ENCODE measurements at places on chromosomes 3 and 15.

GRCh38 chr15:52523647-52524046, 5.0 kb downstream of the MYO5A start:
- DNase-seq, result no peak

DNA sequence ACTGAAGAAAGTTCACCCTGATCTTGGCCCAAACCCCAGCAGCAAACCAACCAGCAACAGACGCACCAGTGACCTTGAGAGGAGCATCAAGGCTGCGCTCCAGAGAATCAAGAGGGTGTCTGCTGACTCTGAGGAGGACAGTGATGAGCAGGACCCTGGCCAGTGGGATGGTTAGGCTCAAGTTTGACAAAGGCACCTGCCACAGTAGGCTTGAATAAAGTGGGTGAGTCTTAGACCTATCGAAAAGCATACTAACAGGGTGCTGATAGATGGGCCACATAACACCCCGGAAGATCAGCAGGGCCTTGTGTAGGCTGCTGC, 23.9 kb downstream of the WHAMM start:
- DNase-seq, result no peak

DNA sequence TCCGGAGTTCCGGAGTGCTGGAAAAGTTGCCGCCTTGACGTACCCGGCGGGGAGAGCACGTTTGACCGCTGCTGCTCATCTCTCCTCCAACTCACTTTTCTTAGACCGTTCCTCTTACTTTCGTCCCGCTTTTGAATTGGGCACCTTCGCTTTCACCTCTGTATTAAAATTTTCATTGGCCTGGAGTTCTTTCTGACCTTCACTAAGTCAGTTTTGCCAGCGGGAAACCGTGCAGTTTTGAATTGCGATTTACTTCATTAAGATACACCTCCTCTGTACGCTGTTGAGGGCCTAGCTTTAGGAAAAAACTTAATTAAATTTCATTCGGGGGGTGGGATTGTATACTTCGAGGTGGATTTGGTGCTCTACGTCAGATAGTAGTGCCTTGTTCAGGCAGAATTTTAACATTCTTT, 1.3 kb downstream of the GMPS start:
- DNase-seq, result no peak

DNA sequence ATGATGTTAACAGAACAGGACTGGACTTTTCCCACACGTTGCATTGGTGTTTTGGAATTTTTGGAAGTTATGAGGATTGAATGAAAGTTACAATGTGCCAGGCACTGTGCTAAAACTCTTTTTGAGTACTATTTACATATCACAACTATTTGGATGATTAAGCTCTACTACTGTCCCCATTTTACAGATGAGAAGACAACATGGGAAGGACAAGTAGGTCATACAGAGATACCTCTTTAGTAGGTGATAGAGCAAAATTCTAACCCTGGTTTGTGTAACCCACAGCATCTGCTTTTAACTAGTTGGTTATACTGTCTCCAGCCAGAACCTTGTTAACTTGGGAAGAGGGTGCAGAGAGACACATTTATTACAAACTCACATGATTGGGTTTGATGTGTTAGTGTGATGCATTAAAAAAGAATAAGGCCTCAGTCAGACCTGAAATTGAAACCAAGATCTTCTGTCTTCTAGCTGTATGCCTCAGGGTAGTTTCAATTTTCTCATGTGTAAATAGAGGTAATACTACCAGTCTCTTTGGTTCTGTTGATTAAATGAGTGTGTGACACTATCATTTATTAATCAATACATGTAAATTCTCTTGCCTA, 1.4 kb downstream of the NDUFB4 start:
- DNase-seq, result no peak

DNA sequence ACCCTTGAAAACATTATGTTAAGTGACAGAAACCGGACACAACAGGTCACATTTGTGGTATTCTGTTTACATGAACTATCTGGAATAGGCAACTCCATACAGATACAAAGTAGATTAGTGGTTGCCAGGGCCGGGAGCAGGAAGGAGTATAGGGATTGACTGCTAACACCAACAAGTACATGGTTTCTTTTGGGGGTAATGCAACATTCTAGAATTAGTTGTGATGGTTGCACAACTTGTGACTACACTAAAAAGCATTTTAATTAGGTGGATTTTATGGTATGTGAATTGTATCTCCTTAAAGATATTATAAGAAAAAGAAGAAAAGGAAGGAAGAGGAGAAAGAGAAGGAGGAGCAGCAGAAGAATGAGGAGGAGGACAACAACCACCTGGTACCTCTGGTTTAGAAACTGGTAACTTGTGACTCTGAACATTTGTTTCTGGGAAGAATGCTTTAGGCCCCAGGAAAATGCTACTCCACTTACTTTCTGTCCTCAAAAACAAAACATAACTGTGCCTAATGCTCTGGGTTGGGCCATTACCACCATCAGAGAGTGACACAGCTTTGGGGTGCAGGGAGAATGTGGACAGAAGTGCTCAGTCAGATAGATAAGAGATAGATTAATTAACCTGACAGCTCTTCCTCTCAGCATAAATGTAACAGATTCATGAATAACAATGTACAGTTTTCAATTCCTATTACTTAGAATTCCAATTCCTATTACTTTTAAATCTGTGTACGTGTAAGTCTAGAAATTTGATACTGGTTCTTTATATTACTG, 20.3 kb downstream of the SETMAR start:
- no peak for DNase-seq

GRCh38 chr3:127159543-127159942, 33.4 kb upstream of the PRR23E start:
- DNase-seq, result no peak

DNA sequence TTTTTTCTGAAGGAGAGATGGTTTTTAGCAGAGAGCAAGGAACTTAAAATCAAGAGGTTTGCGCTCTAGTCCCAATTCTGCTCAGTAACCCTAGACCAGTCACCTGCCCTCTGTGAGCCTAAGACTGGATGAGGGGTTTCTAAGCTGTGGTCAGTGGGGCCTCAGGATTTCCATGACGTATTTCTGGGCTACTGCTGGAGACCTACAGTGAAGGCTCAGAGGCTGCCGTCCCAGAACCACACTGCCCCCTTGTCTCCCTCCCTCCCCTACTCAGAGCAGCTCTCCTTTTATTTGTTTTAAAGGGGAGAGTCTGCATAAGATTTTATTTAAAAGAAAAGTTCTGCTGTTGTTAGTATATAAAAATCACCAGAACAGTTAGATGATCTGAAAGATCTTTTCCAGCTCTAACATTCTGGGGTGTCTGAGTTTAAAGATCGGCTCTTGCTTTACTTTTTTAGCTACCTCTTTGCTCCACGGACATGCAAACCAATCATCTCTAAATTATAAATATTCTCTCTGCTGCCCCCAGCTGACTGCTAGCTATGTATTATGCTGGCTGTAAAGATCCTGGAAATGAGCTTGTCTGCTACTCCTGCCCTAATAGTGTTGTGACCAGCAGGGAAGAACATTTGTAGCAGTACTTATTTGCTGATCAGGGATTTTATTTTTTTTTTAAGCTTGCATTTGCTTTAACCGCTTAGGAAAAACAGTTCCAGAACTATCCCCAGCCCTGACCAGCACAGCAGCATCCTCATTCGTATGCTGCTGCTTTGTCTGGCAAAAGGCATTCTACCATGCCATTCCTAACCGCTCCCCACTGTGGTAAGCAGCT, 28.6 kb upstream of the NDUFB4 start:
- no peak for DNase-seq

- DNase-seq, result no peak
Observed at GRCh38 chr3:45440131-45440530, 51.8 kb downstream of the LARS2 start.

DNA sequence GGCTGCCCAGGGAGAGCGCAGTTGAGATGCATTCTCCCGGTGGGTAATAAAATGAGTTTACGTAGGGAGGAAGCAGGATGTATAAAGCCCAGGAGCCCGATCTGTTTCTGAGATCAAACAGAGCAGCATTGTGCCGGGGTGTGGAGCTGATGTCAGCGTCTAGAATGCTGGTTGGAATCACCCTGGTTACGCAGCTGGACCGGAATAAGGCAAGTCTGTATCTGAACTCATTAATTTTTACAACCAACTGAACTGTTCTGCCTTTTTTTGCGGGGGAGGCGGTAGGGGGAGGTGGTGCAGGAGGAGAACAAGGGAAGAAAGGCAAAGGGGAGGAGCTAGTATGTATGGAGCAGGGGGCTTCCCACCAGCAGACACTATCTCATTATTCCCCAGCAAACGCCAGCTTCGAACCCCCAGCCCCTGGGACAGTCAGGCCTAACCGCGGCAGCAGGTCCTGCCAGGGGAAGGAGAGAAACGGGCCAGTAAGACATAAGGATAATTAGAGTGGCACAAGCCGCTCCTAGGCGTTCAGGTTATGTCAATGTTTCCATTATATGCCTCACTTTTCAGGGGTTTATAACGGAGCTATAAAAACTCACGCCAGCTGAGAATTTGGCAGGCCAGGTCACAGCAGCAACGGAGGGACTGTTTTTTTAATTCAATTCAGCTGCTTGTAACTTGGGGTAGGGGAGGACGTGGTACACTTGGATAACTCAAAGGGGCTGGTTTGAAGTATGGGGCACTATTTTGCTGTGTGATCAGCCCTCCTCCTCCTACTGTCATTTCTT, 175.3 kb upstream of the HES1 start:
- DNase-seq, result peak; percentile 52

GRCh38 chr3:181753391-181753790, 41.7 kb downstream of the SOX2 start:
- DNase-seq, result no peak

DNA sequence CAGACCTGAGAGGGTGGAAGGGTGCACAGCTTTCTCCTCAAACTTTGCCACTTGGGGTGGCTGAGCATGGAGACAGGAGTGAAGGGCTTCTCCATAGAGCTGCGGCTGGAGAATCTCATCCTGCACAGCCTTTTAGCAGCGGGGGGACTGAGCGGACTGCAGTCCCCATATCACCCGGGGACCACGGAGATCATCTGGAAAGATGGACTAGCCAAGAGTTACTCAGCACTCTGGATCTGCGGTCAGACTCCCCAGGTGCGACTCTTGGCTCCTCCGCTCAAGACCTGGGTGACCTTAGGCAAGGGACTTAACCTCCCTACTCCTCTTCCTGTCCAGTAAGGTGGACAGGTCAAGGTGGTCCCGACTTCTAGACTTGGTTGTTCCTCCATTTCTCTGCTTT, 125.8 kb upstream of the MEF2A start:
- DNase-seq, result no peak

DNA sequence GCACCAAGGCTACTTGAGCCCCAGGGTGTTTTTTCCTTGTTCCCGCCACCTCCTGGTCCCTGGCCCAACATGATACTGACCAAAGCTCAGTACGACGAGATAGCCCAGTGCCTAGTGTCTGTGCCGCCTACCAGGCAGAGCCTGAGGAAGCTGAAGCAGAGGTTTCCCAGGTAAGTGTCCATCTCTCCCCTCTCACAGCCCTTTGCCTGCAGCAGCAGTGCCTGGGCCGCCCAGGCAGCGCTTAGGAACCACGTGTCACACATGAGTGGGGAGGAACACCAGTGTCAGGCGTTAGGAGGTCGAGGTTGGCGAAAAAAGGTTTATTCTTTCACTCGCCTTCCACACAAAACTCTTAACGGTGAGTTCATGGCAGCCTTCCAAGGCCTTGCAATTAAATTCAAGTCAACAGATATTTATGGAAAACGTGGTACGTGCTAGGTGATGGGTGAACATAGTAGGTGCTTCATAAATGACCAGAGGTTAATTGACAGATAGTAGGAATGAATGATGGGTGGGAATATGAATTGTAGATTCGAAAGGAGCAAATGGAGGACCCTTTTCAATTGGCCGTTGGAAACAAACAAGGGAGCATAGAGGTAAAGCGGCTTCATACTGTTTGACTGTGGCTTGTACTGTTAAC, 486 bp downstream of the CDIN1 start:
- DNase-seq, result no peak

GRCh38 chr3:143105170-143105569, 14.4 kb upstream of the CHST2 start:
- no peak for DNase-seq

- DNase-seq, result no peak
Observed at GRCh38 chr3:171890398-171890797, 47.2 kb downstream of the TMEM212 start.

- peak; percentile 56 for DNase-seq
Observed at GRCh38 chr3:50268703-50269451, at the start of gene SEMA3B. Gene SEMA3B, plus strand, starts transcription at chr3:50269147. Its CDS starts 94 bp downstream, at chr3:50269241.

DNA sequence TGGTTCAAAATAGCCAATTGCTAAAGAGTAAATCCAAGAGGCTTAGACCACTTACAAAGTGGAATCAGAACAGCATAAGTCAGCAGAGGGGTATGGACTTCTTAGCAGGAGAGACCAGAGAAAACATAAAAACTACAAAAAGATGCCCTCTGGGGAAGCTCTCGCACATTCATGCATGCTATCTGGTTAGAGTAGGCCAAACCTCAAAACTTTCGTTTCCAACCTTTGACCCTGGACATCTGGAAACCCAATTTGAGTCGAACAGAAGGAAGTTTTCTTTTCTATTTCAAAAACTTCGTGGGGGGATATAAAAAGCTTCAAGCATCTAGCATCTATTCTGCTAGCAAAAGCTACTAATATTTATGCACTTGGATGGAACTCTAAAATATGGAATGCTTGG, 523.9 kb upstream of the AGTR1 start:
- no peak for DNase-seq

DNA sequence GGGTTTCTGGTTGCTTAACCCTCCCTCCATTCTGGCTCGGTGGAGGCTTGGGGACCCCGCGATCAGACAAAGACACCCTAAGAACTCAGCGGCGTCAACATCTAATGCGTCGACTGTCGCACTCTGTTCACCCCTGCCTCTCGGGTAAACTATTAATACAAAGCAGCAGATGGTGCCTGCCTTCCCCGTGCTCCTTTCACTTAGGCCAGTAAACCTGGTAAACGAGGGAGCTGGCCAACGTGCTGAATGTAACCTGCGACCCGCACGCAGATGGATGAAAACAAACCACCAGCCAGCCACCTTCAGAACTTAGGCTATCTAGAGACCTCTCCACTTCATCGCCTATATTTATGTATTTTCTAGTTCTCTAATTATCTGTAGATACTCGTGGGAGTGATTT, 848 bp upstream of the CADPS start:
- DNase-seq, result peak; percentile 42

DNA sequence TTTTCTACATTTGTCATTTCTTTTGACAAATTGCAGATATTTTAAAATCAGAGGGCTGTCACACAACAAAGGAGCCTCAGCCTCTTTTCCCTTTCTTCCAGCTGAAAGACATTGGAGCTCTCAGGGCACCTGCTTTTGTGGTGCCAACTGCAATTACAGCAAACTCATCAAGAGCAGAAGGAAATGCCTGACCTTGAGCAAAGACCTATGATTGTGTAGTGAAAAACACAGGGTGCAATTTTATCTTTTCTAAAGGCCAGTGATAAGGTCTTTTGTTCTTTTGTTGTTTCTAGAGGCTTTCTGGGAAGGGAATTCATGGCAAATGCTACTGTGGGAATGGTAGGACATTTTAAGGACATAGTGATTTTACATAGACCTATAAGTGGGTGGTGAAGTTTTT, 214.3 kb downstream of the OXSM start:
- DNase-seq, result no peak

Data from caudate nucleus (tissue), 63 donors.